GM19239 (cell line): ENCODE measurements at places on chromosomes 3 and 15.

DNA sequence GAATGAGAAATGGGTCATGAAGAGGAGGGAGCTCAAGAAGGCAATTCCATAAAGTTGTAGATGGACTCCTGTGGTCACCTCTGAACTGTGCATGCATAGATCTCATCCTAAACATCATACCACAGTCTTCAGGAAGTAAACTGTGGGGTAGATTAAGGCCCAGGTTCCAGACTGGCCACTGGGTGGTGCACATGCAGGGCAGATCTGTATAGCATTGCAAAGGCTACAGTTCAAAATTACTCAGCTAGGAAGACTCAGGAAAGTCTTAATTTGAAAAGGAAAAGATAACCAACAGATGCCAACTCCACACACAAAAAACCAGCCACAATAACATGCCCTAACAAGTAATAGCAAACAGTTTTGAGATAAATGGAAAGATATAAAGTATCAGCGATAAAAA lies 20.3 kb downstream of the KY start:
- no peak for DNase-seq

DNA sequence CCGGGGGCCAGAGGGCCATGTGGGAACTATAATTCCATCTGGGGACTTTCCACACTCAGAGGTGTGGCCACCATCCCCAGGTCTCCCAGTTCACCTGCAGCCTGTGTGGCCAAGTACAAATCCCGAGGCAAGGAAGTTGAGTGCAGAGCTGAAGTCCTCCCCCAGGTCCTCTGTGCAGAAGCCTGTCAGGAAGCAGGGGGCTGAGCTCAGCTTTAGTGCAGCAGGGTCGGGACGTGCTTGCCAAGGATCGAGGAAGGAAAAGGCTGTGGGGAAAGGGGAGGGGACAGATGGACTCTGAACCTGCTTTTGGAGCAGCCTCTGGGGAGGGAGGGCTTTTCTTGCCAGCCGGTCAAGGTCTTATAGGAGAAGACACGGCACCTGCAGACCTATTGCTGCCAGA lies 67.7 kb downstream of the CHRNA7 start:
- no peak for DNase-seq

DNA sequence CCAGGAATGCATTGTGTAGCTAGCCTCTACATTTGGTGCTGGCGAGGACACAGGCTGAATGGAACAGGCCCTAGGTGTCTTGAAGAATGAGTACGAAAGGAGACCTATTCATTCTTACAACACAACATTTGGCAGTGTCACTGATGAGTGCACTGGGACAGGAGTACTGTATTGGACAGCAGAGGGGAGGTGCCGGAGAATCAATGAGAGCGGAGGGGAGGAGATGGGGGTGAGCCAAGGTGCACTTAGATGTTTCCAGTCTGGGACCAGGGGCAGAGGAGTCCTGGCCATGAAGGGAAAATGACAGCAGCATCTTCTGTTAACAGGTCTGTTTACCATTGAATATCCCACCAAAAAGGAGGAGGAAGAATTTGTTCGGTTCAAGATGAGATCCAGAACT lies 53.2 kb downstream of the C3orf20 start:
- DNase-seq: no peak

DNA sequence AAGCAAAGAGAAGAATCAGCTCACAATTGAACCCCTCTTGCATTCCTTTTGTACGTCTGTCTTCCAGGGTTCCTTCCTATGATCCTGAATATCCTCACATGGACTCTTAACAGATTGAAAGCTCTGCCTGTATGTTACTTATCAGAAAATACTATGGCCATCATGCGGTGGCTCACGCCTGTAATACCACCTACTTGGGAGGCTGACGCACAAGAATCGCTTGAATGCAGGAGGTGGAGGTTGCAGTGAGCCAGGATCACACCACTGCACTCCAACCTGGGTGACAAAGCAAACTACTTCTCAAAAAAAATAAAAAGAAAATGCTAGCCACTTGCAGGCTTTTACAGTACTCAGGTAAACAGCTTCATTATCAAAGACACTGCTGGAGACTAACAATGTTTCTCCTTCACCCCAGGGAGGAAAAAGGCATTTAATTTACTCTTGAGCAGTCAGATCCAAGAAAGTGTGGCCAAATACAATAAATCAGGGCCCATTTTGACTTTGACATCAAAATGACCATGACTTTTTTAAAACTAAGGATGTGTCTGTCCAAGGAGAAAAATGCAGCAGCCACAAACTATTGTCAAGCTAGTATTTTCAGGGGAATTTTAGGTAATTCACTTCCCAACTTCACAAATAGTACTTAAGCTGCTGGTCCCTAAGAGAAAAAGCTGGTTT lies 27.3 kb downstream of the NPTN start:
- DNase-seq: no peak

DNA sequence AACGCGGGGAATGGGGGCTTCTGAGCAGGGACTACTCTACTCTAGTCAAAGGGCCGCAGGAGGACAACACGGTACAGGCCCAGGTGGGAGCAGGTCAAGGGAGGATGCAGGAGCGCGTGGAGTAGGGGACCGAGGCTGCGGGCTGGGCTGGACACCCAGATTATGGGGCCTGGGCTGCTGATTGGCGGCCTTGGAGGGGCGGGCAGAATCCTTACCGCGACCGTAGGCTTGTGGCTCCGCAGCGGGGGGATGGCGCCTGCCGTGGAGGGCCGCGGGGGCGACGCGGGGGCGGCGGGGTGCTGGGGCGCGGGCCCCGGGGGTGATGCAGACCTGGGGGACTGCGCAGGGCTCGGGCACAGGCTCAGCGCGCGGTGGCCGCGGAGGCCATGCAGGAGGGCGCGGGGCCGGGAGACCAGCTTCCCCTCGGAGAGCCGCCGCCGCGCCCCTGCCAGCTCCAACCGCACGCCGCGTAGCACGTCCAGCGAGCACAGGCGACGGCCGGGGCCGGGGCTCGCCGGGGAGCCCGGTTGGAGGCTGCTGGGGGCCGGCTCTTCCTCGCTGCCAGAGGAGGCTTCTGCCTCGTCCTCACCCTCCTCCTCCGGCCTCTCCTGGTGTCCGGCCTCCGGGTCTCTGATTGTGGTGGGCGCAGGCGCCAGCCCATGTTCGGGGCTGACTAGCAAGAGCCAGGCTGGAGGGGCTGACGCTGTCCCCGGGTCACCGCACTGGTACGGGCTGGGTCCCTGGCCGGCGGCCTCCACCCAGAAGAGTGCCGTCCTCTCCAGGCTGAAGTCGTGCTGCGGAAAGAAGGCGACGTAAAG lies 12.9 kb downstream of the UBAP1L start:
- no peak for DNase-seq

GRCh38 chr3:28326458-28326926 lies 22.0 kb upstream of the ZCWPW2 start:
- DNase-seq: no peak

- DNase-seq: no peak
Observed at GRCh38 chr3:183546625-183547024, 8.9 kb downstream of the KLHL6 start.

DNA sequence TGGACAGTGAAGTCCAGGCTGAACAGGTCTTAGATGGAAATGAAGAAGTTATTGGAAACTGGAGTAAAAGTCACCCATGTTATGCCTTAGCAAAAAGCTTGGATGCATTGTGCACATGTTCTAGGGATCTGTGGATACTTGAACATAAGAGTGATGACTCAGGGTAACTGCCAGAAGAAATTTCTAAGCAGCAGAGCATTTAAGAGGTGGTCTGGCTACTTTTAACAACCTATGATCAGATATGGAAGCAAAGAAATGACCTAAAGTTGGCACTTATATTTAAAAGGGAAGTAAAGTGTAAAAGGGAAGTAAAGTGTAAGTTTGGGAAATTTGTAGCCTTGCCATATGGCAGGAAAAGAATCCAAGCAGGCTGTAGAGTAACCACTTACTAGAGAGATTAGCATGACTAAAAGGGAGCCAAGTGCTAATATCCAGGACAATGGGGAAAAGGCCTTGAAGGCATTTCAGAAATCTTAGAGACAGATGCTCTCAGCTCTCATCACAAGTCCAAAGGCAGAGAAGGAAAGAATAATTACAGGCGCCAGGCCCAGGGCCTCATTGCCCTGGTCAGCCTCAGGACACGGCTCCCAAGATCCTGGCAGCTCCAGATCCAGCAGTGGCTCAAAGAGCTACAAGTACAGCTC lies 73.9 kb upstream of the KCNH8 start:
- DNase-seq: no peak

- DNase-seq: no peak
Observed at GRCh38 chr15:99995543-99995942, 262.3 kb upstream of the LYSMD4 start.

DNA sequence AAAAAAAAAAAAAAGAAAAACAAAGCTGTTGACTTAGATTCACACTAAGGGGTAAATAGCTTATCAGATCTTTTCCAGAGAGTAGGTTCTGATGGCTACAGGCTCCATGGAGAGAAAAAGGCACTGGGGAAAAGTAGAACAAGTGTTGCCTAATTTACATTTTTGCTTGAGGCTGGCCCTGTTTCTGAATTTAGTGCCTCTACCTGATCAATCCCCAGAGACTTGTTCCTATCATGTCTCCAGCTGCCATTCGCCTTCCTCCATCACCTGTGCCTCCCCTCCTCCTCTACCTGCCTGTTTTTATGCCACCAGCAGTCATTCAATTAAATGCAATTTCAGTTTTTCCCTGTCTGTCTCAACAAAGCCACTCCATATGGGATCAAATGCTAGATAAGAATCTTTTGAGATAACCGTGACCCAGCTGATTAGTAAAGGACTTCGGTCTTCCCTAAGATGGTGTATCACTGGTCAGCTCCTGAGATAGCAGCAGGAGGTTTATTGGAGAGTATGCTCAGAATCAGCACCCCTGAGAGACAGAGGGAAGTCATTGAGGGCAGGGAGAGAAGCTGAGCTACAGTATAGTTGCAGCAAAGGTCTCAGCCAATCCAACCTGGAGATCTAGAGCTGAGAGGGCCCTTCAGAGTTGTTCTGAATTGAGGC lies 88.1 kb upstream of the GADL1 start:
- DNase-seq: no peak

DNA sequence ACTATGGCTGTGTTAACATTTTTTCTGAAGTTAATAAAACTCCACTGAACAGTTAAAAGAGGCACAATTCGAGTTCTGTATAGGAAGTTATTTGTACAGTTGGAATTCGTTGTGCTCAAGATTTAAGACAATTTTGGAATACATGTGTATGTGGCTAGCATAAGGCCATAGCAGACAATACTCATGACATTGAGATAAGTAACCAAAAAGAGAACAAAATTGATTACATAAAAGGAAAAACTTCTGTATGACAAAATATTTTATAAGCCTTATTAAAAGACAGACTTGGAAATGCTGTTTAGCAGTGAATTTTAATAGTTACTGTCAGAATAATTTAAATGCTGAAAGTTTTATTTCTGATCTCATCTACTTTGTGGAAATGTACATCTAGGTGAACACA lies 17.7 kb upstream of the EDEM1 start:
- no peak for DNase-seq

DNA sequence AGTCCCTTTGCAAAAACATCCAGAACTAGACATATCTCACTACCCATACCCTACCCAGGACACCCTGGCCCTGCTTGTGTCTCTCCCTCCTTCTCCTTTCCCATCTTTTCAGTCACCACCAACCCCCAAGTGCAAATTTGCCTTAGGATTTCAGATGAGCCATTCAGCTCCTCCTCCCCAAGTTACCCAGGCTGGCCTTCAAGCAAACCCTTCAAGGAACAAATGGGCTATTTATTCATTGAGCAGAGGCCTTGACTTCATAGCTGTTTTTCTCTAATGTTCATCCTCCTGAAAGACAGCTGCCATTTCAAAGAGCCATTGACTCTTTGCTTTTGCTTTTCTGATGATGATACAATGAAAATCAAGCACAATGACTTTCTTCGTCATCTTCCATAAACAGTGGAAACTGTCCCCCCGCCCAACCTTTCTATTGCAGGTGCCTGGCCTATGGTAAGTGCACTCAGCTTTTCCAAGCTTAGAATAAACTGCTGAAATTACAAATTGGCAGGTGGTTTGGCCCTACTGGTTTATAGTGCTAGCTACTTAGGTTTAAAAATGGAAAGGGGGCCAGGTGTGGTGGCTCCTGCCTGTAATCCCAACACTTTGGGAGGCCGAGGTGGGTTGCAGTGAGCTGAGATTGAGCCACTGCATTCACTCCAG lies 26.1 kb upstream of the KLHL6 start:
- no peak for DNase-seq

DNA sequence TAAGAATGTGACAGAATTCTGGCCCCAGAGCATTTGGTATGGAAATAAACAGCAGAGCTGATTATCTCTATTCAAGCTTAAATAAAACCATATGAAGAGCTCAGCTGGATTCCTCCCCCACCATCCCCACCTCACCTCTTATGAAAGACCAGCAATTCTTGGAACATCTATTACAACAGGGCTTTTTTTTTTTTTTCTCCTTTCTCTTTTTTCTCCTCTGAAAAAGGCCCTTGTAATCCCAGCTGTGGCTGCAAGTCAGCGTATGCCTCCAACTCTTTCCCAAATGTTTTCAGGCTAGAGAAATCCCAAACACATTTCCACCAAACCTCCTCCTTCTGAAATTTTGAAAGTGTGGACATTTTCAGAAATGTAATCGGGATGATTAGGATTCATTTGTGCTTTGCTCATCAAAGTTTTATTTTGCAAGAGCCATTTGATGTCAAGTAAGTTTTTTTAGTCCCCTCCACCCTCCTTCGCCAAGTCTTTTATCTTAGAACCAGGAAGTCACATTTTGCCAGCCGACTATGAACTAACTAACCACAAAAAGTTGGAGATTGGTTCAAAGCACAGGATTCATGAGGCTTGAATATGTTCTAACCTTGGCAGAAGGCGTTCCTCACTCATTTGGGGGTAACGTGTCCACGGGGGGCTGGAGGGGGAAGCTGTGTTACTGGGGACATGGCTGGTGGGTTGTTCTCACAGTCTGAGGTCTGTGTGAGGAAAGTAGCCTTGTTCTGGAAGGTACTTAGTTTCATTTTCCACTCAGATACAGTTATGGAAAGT lies 142.0 kb upstream of the PDZRN3 start:
- DNase-seq: no peak

GRCh38 chr3:61882253-61882652 lies 320.9 kb downstream of the PTPRG start:
- DNase-seq: no peak

DNA sequence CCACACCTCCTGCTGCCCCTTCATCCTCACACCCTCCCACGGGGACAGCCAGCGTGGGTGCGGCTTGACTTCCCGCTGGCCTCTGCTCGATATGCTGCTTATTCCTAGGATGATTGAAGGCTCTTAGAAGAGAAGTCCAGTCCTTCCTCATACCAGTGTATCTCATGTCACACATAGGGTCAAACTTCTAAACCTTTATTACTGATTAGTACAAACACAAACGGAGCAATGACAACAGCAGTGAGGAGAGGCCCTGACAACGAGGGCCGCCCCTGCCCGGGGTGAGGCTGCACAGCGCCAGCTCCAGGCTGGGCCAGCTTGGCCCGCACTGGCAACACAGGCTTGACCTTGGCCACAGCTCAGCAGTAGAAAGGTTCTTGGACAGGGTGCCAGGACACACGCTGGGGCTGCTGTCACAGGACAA lies 3.7 kb downstream of the CIB1 start:
- DNase-seq: no peak
